Activated CD8-positive, alpha-beta T cell treated with anti-CD3 and anti-CD28 coated beads, Interleukin-2, amount 10 ng/mL, durations not matched to agents 7 days and 5 days (primary cell): ENCODE measurements at places on chromosomes 1 and 21. TPM values are rescaled to one million over a fixed set of nuclear protein-coding genes. Genes with fewer than 3 reads are reported as not detected.

DNA sequence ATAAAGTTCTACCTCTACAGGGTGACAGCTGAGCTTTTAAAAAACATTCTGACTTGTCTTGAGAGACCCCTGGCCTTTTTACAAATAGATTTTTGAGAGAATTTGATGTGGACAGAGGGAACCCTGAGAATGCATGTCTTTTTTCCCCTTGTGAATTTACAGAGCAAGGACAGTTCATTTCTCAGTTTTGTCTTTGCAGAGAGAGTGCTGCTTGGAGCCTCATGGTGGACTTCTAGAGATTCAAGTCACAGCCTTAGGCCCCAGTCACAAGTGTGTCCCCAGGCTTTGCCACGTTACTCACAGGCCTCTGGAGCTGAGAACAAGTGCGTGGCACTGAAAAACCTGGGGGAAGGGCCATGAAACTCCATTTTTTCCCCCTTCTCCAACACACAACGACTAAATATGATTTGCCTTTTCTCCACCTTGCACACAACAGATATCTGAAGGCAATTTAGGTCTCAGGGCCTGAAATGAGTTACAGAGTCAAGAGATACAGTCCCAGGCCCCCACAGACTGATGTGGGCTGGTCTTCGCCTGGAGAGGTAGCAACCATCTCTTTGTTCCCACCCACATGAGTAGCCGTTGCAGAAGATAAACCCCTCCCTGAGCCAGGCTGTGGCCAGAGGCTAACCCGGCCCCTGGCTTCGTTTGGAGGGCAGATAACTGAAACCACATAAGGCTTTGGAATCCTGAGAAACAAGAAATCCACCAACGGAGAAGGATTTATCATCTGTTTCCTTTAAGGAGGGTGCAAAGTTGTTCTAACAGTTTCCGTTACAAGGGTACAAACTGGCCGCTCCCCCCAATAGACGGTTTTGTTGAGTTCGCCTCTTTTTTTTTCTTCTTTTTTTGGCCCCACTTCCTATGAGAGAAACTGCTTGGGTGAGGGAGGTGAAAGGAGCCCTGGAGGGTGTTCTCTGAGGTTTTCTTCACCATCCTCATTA, 1.0 kb upstream of the PIGV start:
- H3K4me3 ChIP-seq, result peak overlapping the region; percentile 84
- no peaks in the 10 kb centered on the region for H3K27me3 ChIP-seq
- peak; percentile 71 for DNase-seq

GRCh38 chr1:171188388-171189266, 3.5 kb downstream of the FMO2 start:
- DNase-seq, result peak; percentile 53
- H3K27me3 ChIP-seq, result peaks cover 7% of the 10 kb centered on the region
- no peaks in the 10 kb centered on the region for H3K4me1 ChIP-seq
- H3K27ac ChIP-seq, result no peak overlapping the region
- no peak overlapping the region for H3K4me3 ChIP-seq

DNA sequence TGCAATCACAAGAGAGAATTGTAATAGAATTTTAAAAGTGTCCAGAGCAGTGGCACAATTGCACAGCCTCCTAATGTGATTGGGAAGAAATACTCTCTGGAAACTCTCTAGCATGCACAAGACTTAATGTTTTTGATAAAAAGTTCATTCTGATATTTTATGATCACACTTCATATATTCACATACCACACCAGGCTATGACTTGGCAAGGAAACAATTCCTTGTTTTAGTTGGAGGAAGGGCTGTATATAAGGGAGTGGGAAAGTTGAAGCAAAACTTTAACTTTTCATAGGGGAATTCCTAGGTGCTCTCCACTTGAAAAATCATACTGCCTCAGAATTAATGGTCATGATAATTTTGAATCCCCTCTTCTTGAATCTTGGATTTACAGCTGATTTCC, 61.5 kb upstream of the ASB17 start:
- no peaks in the 10 kb centered on the region for H3K4me1 ChIP-seq
- H3K27ac ChIP-seq, result no peak overlapping the region
- peaks cover 6% of the 10 kb centered on the region for H3K27me3 ChIP-seq
- no peak for DNase-seq

GRCh38 chr1:62954758-62955157, 170.8 kb downstream of the ATG4C start:
- peaks cover 10% of the 10 kb centered on the region for H3K27me3 ChIP-seq
- no peak for DNase-seq
- no peaks in the 10 kb centered on the region for H3K4me1 ChIP-seq

- H3K36me3 ChIP-seq, result no peaks in the 10 kb centered on the region
- H3K4me1 ChIP-seq, result peaks cover 62% of the 10 kb centered on the region
- H3K4me3 ChIP-seq, result peak overlapping the region; percentile 47
- H3K27me3 ChIP-seq, result no peaks in the 10 kb centered on the region
- peak; percentile 68 for DNase-seq
- peak overlapping the region; percentile 75 for H3K27ac ChIP-seq
Observed at GRCh38 chr21:42238185-42238934, 19.4 kb downstream of the ABCG1 start.

GRCh38 chr1:3359756-3360440, 94.6 kb upstream of the ARHGEF16 start:
- no peak for DNase-seq
- H3K27me3 ChIP-seq, result no peaks in the 10 kb centered on the region
- H3K4me3 ChIP-seq, result no peak overlapping the region
- H3K36me3 ChIP-seq, result no peaks in the 10 kb centered on the region

GRCh38 chr1:190476806-190477205, 858 bp downstream of the BRINP3 start:
- DNase-seq, result no peak
- H3K4me3 ChIP-seq, result no peak overlapping the region
- H3K27ac ChIP-seq, result no peak overlapping the region
- H3K36me3 ChIP-seq, result no peaks in the 10 kb centered on the region

GRCh38 chr21:26624983-26625519, 52.0 kb upstream of the CYYR1 start:
- no peak for DNase-seq
- H3K4me3 ChIP-seq, result no peak overlapping the region
- no peak overlapping the region for H3K27ac ChIP-seq
- no peaks in the 10 kb centered on the region for H3K27me3 ChIP-seq
- no peaks in the 10 kb centered on the region for H3K4me1 ChIP-seq
- H3K36me3 ChIP-seq, result no peaks in the 10 kb centered on the region

GRCh38 chr1:229378586-229379367, 35.9 kb upstream of the CCSAP start:
- H3K27ac ChIP-seq, result no peak overlapping the region
- H3K4me3 ChIP-seq, result no peak overlapping the region
- H3K36me3 ChIP-seq, result no peaks in the 10 kb centered on the region
- peaks cover 12% of the 10 kb centered on the region for H3K27me3 ChIP-seq

GRCh38 chr1:198496216-198497143, 44.0 kb downstream of the ATP6V1G3 start:
- peaks cover 3% of the 10 kb centered on the region for H3K36me3 ChIP-seq
- H3K4me3 ChIP-seq, result no peak overlapping the region

GRCh38 chr1:156847591-156848460, 11.1 kb downstream of the INSRR start:
- DNase-seq, result no peak
- H3K4me3 ChIP-seq, result peak overlapping the region; percentile 56
- H3K27ac ChIP-seq, result peak overlapping the region; percentile 86
- peaks cover 35% of the 10 kb centered on the region for H3K27me3 ChIP-seq
- peaks cover 2% of the 10 kb centered on the region for H3K36me3 ChIP-seq
- H3K4me1 ChIP-seq, result peaks cover 49% of the 10 kb centered on the region

Gene ODF2L
- total RNA-seq, result 38.9 TPM

Gene CDC42BPA
- 0.89 TPM for total RNA-seq

Gene HEYL
- total RNA-seq, result not detected

Gene RPS6KC1
- total RNA-seq, result 12.5 TPM

DNA sequence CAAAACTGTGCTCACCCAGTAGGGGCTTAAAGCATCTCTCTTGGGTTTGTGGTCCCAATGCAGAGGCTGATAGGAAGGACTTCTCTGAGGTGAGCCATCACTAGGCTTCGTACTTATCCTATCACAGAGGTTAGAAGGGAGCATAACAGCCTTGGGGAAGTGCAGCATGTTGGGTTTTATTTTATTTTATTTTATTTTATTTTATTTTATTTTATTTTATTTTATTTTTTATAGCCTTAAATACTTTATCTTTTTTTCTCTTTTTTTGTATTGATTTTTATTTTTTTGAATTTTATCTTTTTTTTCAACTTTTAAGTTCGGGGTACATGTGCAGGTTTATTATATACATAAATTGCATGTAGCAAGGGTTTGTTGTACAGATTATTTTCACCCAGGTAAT, 48.9 kb upstream of the LPGAT1 start:
- DNase-seq, result no peak
- peaks cover 12% of the 10 kb centered on the region for H3K4me1 ChIP-seq
- H3K27me3 ChIP-seq, result peaks cover 6% of the 10 kb centered on the region
- H3K4me3 ChIP-seq, result no peak overlapping the region
- no peak overlapping the region for H3K27ac ChIP-seq

DNA sequence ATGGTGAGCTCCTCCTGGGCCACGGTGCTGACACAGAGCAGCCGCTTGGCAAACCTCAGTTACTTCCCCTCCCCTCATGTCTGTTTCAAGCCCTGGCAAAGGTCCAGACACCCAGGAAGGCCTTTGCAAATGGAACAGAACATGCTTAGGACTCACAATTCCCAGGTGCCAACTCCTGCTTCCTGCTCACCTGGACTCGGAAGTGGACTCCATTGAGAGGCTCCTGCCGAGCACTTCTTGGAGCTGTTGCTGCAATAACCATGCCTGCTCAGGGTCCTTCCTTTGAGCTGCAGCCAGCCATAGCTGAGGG, 10.7 kb downstream of the DCST2 start:
- no peak overlapping the region for H3K4me3 ChIP-seq
- peaks cover 5% of the 10 kb centered on the region for H3K4me1 ChIP-seq
- DNase-seq, result no peak
- H3K27ac ChIP-seq, result no peak overlapping the region

Gene ADCY10
- total RNA-seq, result not detected
